ENCODE measurements at places on chromosomes 1 and 21.

- DNase-seq = no peak
Measured at GRCh38 chr1:25999041-25999800, 1.4 kb upstream of the PAFAH2 start.

- DNase-seq = no peak
Measured at GRCh38 chr21:32131960-32132359, 146.9 kb downstream of the MIS18A start.

GRCh38 chr1:178066296-178066907 is 27.5 kb upstream of the RASAL2 start:
- DNase-seq = peak; percentile 4

GRCh38 chr1:2570332-2570731 is 14.2 kb downstream of the TNFRSF14 start:
- DNase-seq = peak; percentile 32

GRCh38 chr1:230788561-230789275 is 41.5 kb downstream of the CAPN9 start:
- DNase-seq = no peak

GRCh38 chr1:239886266-239886665 is 205.4 kb upstream of the FMN2 start:
- no peak for DNase-seq

GRCh38 chr1:2101946-2102345 is 51.7 kb downstream of the PRKCZ start:
- DNase-seq = no peak

DNA sequence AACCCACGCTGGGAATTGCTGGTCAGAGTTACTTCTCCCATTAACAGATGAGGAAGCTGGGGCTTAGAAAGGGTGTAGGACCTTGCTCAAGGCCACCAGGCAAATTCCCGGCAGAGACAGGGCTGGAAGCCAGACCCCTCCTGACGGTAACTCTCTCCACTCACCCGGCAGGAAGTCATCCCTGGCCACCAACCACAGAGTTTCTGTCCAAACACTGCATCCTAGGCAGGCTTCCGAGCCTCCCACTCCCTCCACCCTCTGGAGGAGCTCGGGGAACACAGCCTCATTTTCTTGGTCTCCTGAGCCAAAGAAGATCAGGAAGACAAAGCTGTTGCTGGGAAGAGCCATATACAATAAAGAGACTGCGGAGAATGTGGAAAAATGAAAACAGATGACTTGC is 25.0 kb upstream of the ZNF436 start:
- no peak for DNase-seq

GRCh38 chr21:24456358-24456757 is 1150.9 kb downstream of the MRPL39 start:
- no peak for DNase-seq

- peak; percentile 95 for DNase-seq
Measured at GRCh38 chr1:152052606-152053005, 15.8 kb upstream of the S100A11 start.

DNA sequence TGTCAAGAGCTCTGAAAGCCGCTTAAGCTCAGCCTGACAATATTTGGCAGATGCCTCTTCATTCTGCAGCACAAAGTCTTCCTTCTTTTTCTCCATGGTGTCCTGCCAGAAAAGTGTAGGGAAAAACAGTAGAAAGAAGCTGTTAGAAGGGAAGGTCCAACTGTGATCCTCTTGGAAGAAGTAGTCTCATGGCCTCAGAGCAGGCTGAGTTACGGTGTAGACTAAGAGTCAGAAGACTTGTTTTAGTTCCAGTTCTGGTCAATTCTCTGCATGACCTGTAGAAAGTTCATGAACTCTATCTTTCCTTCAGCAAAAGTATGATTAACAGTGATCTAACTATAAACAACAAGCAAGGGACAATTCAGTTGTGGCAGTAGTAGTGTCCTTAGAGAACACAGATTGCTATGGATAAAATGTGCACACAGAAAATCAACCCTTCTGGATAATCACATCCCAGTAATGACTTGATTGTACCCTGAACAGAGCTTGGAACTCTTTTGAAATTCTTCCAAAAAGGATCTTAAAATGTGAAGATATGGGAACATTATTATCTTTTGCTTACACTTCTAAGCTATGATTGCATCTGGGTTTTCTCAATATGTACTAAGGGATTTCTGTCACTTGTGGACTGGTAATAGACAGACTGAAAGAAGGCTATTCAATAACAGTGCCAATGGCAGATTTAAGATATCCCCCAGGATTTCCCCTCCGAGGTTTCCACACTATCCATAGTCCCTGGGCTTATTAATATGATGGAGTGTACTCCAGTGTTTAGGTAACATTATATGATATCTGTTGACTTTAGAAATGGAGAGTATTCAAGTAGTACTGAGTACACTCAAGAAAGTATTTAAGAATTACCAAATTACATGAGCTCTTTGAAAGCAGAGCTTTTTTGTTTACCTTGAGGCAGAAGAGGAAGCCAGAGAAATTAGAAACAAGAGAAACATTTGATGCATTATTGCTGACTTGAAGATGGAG is 22.1 kb upstream of the GBP2 start:
- DNase-seq = no peak

- DNase-seq = no peak
Measured at GRCh38 chr1:83508485-83509151, 490.3 kb downstream of the TTLL7 start.

DNA sequence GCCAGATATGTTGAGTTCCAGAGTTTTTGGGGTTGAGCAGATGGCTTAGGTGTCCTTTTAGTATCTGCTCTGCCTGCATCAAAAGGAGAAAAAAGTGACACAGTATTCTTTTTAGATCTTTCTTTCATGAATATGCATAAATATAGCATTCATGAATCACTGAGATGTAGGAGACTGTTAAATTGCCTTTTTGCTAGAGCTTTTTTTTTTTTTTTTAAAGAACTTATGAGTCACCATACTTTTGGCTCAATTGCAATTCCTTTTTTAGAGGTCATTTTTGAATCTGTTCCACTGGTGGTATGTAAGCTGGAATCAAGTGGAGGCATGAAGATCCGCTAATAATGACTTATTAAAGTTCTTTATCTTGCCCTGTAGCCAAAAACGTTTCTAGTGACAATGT is 480.9 kb upstream of the ZRANB2 start:
- no peak for DNase-seq

DNA sequence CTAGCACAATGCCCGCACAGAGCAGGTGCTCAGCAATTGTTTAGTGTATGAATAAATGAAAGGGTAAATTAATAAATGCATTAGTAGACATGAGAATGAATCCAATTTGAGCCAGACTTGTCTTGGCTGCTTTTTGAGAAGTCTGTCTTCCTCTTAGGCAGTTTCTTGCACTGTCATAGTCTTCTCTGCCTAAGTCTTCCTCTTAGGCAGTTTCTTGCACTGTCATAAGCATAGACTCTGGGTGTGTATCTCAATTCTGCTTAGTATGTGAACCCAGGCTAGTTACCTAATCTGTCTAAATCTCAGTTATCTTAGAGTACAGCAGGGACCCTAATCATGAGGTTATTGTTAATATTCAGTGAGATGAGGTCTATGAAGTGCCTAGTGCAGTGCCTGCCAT is 27.2 kb downstream of the NHLH2 start:
- peak; percentile 38 for DNase-seq

DNA sequence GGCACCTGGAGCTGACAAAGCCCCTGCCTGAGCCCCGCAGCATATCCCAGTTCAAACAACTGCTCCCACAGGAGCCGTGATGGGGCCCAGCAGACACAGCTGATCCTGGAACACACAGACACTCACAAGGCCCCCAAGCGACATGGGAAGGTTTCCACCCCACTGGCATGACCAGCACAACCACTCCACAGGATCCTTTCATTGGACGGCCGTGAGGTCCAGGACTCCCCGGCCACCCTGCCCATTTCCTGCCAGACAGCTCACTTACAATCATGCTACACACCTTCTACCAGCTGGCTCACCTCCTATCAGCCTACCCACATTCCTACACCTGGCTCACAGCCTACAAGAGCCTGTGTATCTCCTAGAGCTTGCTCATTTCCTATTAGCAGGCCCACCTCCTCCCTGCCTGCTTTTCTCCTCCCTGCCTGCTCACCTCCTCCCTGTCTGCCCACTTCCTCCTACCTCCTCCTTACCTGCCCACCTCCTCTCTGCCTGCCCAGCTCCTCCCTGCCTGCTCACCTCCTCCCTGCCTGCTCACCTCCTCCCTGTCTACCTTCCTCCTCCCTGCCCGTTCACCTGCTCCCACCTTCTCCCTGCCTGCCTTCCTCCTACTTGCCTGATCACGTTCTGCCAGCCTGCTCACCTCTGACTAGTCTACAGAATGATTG is 73.9 kb downstream of the MATN1 start:
- DNase-seq = no peak

GRCh38 chr1:30472009-30472408 is 251.4 kb downstream of the MATN1 start:
- no peak for DNase-seq

DNA sequence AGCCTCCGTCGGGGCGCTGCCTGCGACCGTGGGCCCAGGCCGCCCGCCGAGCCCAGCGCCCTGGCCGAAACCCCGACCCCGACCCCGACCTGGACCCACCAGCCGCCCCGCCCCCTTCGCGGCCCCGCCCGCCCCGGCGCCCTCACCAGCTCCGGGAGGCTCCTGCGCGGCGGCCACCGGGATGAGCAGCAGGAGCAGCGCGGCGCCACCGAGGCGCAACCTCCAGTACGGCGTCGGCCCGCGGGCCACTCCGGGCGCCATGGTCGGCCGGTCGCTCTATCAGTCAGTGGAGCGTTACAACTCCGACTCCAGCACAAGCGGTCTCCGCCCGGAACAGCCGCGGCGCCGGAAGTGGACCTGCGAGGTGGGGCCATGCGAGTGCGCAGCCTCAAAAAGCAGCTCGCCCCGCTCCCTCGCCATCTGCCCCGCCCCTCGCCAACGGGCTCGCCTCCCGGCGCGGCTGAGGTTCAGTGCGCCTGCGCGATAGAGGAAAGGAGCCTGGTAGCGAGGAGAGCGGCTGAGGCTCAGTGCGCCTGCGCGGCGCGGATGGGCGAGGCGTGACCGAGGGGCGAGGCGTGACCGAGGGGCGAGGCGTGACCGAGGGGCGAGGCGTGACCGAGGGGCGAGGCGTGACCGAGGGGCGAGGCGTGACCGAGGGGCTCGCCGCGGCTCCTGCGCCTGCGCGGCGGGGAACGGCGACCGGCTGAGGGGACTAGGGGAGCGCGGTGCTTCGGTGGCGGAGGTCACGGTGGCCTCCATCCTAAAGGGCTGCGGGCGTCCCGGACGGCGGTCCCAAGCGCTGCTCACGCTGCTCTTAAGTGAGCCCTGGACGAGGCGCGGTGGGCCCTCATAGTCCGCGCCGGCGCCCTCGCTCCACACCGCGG is at the start of gene PTTG1IP:
Gene PTTG1IP (minus strand): TSS at position 335 of the 884 bp plus-strand sequence. CDS start 74 bp downstream, at position 261.
- DNase-seq = peak; percentile 100

DNA sequence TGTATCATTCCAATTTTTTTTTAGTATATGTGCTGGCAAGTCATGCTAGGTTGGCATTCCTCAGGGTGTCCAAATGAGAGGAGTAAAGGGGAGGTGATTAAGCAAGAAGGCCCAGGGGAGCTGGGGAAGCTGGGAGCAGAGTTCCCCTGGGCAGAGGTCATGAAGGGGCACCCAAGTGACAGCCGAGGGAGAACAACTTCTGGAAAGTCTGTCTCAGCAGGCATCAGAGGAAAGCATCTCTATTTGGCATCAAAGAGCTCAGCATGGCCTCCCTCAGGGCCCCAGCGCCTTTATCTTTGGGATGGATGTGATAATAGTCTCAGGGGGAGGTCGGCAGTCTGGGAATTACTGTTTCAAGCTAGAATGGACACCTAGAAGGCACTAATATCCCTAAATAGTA is 5.0 kb upstream of the ENO1 start:
- DNase-seq = no peak

GRCh38 chr21:25573409-25574206 is 33.7 kb downstream of the MRPL39 start:
- DNase-seq = peak; percentile 84

- peak; percentile 74 for DNase-seq
Measured at GRCh38 chr1:116020668-116021272, 44.5 kb downstream of the SLC22A15 start.

- no peak for DNase-seq
Measured at GRCh38 chr1:42730988-42731387, 9.0 kb downstream of the CLDN19 start.

DNA sequence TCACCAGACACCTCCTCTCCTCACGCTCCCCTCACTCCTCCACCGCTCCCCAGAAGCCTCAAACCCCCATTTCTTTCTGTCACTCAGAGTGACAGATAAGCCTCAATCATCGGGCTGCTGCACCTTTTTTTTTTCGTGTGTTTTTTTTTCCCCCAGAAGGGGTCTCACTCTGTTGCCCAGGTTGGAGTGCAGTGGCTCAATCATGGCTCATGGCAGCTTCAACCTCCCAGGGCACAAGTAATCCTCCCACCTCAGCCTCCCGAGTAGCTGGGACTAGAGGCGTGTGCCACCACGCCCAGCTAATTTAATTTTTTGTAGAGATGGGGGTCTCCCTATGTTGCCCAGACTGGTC is 1.2 kb upstream of the TMPRSS2 start:
- no peak for DNase-seq

Data from suppressor macrophage treated with lipopolysaccharide for 1 hour (primary cell).